Gastroesophageal sphincter (tissue), 4 donors: ENCODE measurements at places on chromosomes 5 and 9.

DNA sequence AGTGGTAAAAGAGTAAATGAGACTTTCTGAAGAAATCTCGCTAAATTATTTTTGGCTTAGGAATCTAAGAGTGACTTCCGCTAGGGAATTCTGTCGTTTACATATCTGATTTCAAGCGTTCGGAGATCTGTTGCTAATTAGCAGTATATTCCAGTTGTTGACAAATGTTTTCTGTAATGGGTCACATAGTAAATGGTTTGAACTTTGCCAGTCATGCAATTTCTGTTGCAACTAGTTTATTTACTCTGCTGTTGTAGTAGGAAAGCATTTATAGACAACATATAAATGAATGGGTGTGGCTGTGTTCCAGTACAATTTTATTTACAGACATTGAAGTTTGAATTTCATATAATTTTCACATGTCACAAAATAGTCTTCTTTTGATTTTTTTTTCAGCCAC lies 57.4 kb upstream of the JAK2 start:
- ATAC-seq = no peak

- peak; percentile 62 for ATAC-seq
These were observed 424.2 kb downstream of the IRX1 start for GRCh38 chr5:4019841-4020240.

GRCh38 chr5:84618262-84618661 lies 233.6 kb upstream of the EDIL3 start:
- ATAC-seq = no peak

DNA sequence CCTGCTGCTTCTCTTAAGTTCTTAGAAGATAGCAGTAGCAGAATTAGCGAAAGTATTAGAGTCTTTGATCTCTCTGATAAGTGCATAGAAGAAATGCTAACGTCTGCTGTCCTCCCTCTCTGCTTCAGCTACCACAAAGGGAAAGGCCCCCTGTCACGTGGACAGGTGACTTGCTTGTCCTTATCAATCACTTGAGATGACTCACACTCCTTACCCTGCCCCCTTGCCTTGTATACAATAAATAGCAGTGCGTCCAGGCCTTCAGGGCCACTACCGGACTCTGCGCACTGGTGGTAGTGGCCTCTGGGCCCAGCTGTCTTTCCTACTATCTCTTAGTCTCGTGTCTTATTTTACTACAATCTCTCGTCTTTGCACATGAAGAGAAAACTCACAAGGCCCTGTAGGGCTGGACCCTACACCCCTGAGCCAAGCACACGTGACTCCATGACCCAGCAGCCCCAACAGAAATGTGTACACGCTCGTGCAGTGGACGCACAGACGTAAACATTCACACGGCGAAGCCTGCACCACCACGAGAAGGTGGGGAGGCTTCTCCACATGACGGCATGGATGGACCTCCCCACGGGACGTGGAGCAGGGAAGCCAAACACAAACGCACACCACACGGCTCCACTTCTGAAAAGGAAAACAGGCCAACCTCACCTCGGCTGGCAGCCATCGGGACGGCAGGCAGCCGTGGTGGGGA lies 38.3 kb downstream of the PNPLA7 start:
- ATAC-seq = no peak

- ATAC-seq = no peak
These were observed 247.1 kb upstream of the CCNG1 start for GRCh38 chr5:163190283-163190682.

DNA sequence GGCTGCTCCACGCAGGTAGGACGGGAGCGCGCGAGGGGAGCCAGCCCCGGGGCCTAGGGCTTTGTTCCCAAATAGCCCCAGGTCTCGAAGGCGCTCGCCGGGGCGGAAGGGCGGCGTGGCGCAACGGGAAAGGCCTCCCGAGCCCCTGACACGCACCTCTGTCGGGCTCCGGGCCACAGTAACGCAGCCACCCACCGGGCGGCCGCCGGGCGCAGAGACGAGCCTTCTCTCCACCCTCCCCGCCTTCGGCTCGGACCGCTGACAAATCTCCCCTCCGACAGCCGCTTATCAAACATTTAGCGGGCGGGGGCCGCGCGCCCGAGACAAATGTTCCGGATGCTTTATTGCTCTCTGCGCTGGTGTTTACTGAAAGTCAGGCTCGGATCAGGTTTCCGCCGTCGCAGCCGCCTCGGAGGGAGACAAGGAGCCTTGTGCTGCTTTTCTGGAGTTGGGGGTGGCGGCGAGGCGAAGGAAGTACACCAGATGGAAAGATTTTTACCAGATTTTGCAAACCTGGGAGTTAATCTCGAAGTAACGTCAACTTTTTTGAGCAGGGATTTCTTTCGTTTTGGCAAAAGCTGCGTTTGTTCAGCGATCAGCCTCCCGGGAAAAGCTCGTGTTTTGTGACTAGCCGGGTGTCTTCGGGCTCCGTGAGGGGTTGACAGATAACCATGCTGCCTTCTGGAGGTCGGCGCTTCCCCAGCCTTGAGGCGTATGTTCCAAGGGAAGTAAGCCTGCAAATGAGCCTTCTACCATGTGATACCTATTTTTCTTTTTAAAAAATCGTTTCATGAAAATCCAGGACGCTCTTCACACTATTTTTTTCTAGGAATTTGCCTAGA lies 950 bp downstream of the RGMB start:
- no peak for ATAC-seq

DNA sequence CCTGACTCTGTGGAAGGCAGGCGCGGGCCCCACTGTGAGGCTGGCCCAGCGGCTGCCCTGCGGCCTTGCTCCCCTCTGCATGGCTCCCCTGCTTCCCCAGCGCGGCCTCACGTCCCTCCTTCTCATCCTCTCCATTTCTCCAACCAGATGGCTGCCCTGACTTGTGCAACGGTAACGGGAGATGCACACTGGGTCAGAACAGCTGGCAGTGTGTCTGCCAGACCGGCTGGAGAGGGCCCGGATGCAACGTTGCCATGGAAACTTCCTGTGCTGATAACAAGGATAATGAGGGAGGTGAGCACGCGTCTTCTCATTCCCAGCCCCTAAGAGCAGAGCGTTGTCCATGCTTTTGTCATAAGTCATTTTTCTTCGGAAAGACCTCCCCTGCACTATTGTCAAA lies 129.0 kb upstream of the WWC1 start:
- no peak for ATAC-seq

DNA sequence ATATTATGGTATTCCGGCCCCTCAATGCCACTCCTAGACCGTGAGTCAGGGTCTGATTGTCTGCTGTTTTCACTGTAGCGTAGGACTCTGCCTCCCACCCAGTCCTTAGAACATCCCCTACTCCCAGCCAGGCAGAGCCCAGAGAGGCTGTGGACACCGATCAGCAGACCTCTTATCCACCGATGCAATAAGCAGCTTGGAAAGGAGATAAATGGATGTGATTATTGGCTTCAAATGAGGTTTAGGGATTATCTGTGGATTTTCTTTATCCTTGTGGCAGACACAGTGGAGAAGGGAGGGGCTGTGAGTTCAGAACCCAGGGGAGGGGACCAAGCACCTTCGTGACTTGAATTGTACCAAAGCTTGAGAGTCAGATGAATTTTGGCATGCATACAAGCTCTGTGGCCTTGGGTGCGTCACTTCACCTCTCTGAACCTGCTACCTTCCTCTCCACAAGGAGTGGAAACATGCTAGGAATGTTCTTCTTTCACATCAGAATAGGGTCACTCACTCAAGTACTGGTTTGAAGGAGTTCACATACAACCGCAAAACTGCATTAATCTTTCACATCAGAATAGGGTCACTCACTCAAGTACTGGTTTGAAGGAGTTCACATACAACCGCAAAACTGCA lies 83.1 kb upstream of the CPLX2 start:
- no peak for ATAC-seq

GRCh38 chr5:119063579-119064379 lies 7.1 kb upstream of the DMXL1 start:
- ATAC-seq = no peak

DNA sequence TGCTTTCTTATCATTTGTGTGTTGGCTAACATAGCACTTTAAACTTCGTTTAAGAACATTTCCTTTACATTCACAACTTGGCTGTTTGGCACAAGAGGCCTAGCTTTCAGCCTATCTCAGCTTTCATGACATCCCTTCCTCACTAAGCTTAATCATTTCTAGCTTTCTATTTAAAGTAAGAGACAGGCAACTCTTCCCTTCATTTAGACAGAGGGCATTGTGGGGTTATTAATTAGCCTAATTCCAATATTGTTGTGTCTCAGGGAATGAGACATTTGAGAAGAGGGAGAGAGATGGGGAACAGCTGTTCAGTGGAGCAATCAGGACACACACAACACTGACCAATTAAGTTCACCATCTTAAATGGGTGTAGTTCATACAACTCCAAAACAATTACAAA lies 51.0 kb upstream of the OR2K2 start:
- no peak for ATAC-seq

DNA sequence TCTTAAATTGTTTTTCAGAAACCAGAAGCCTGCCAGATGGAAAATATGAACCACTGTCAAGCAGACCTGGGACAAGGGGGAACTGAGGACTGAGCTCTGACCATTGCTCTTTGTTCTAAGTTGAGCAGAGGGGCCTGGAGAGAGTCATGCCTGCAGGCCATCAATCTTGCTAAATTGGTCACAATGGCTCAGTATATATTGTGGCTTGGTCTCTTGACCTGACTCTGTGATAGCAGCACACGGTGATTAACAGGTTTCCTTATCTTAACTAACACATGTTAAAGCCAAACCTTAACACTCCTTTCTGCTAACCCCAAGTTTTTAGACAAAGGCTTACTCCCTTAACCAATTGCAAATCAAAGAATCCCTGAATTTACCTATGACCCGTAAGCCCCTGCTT lies 1281.2 kb upstream of the NUDT12 start:
- ATAC-seq = no peak

GRCh38 chr5:74889523-74890105 lies 23.4 kb upstream of the FAM169A start:
- ATAC-seq = no peak

GRCh38 chr5:56048124-56048523 lies 53.4 kb upstream of the IL6ST start:
- no peak for ATAC-seq

- ATAC-seq = no peak
These were observed 1.5 kb downstream of the SV2C start for GRCh38 chr5:76084496-76085242.

- ATAC-seq = peak; percentile 11
These were observed 51.3 kb downstream of the ARHGEF37 start for GRCh38 chr5:149632311-149633251.

- ATAC-seq = no peak
These were observed 62.3 kb downstream of the MAST4 start for GRCh38 chr5:66658516-66658915.

GRCh38 chr5:45604092-45604491 lies 92.1 kb downstream of the HCN1 start:
- ATAC-seq = no peak

- peak; percentile 70 for ATAC-seq
These were observed 226.0 kb downstream of the GAS1 start for GRCh38 chr9:86721226-86721781.

DNA sequence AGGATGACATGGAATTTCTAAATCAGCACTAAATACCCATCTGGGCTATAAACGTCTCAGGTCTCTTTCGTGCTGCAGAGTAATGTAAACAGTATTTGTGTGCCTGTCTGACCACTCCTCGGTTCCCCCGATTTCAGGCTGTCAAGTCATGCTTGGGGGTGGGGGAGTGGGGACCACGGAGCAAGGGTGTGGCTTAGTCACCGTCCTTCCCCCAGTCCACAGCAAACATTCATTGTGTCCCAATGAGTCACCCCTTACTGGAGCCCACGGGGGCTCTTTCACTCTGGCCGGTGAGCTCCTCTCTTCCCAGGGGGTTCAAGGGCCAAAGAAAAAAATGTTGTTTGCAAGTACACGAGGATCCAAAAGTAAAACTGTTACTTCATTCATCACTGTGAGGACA lies 72.4 kb upstream of the ICE1 start:
- ATAC-seq = no peak

- no peak for ATAC-seq
These were observed 80.8 kb downstream of the IQGAP2 start for GRCh38 chr5:76483881-76484280.

DNA sequence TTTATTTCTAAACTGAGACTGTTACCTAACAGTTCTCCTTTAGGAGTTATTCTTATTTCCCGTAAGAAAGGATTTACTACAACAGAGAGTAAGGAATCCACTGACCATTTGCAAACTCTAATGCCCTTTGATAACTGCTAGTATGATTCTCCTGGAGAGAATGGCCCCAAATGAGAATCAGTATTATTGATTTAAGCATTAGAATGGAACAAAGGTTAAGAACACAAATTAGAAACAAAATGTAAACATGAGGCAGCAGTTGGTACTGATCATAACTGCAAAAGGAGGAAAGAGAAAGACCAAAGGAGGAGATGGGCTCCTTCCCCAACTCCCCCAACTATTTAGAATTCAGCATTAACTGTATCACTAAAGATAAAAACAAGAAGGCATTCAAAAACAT lies 30.7 kb downstream of the PSIP1 start:
- ATAC-seq = no peak

DNA sequence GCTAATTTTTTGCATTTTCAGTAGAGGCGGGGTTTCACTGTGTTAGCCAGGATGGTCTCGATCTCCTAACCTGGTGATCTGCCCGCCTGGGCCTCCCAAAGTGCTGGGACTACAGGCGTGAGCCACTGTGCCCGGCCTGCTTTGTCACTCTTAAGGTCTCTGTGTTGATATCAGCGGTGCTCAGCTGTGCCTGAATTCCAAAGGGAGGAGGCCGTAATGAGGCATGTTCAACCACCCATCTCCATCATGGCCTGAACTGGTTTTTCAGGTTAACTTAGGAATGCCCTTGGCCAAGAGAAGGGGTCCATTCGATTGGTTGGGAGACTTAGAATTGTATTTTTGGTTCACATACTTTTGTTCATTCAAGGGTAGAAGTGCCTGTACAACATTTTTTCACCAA lies 22.0 kb downstream of the HSD17B3 start:
- ATAC-seq = no peak

- ATAC-seq = no peak
These were observed 372.7 kb upstream of the IRX1 start for GRCh38 chr5:3222924-3223323.

DNA sequence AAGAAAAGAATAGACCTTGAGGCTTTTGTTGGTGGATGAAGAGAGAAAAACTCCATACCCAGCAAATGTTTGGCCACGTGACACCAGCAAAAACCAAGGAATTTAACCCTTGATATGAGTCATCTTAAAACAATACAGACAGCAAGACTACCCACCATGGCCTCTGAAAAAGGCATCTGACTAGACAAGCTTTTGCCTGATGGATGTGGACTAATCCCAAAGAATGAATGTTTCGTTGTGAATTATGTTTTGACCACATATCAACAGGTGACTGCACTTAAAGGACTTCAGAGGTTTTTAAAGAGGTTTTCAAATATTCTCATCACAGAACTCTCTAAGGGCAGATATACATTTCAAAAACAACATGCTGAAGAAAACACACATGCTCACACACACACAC lies 33.0 kb upstream of the SLC1A3 start:
- ATAC-seq = no peak
